ENCODE measurements at places on chromosomes 5 and 9.

DNA sequence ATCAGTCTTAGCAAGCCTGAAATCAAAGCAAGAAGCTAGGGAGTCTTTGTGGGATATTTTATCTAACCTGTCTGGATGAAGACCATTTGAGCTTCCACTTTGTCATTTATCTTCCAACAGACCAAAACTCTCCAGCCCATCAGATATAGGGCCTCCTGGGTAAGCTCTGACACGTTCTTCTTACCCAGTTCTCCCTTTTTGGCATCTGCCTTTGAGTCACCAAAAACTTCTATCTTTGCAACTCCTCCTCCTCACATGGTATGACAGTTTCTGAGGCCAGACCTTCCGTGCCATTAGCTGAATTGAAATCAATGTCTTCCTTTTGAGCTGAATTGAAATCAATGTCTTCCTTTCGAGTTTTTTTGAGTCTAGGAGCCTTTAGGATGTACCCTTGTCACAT is 156.6 kb upstream of the SPRY4 start:
- no peak for DNase-seq

GRCh38 chr5:77170196-77170890 is 40.1 kb upstream of the PDE8B start:
- no peak for DNase-seq

GRCh38 chr9:68951879-68952659 is 61.8 kb downstream of the PRKACG start:
- DNase-seq: no peak

DNA sequence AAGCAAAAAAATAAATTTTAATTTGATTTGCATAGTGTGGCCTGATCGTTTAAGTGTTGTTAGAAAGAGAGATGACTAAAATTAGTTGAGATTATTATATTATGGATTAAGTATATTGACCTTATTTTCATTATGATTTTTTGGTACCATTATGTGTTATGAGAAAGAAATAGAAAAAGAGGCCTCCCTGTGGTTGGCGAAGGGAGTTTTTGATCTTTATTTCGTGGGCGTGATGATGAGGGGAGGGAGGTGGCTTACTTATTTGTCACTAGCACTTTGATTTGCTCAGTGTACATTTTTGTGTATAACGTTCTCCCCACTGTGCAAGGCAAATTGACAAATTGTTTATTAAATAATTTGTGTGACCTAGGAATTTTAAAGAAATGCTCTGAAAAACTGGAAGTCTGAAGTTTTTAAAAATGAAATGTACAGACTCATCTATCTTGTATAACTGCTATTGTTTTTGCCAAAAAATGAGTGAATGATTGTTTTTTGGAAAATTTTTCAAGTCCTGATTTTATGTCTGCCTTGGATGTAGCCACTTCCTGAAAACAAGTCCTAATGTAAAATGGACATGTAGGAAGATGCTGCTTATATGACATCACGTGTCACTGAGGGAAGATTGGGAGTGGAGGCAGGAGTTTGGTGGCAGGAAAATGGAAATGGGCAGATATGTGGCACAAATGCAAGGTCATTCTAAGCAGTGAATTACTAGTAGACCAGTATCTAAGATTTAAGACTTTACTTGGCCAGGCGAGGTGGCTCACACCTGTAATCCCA is 3.0 kb downstream of the DAPK1 start:
- DNase-seq: no peak

- peak; percentile 31 for DNase-seq
Measured at GRCh38 chr5:153753645-153754432, 263.4 kb downstream of the GRIA1 start.

- peak; percentile 17 for DNase-seq
Measured at GRCh38 chr5:110441035-110441434, 285.4 kb downstream of the TMEM232 start.

GRCh38 chr9:93083592-93084470 is 12.2 kb upstream of the CARD19 start:
- no peak for DNase-seq

DNA sequence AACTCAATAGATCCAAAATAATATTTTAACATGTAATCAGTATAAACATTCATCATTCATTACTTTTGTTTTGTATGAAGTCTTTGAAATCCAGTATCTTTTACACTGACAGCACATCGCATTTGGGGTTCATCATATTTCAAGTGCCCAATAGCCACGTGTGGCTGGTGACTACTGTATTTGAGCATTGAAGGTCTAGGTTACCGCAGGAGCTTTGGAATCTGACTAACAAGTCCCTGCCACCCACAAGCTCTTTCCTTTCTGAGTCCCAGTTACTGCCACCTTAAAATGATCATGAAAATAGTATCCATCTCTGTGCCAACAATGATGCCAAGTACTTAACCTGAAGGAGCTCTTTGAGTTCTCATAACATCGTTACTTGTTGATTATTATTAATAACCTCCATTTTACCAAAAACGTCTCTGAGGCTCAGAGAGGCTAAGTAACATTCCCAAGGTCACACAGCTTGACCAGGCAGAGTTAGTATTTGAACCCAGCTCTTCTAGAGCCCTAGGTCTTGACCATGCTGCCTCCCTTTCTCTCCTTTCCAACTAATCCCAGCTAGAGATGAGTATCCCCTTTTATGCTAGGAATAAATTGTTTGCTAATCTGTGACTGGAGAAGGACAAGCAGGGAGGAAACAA is 24.2 kb downstream of the ARHGEF37 start:
- no peak for DNase-seq

GRCh38 chr5:77999399-77999798 is 223.3 kb upstream of the TBCA start:
- no peak for DNase-seq

Measured in COR-L47 (cell line).